ENCODE measurements at places on chromosomes 12 and 14. TPM values are rescaled to one million over a fixed set of nuclear protein-coding genes. Genes with fewer than 3 reads are reported as not detected.

The PZP gene
- 0.31 TPM for total RNA-seq

- H3K27me3 ChIP-seq = no peaks in the 10 kb centered on the region
- H3K4me1 ChIP-seq = peaks cover 6% of the 10 kb centered on the region
- H3K4me3 ChIP-seq = no peak overlapping the region
- no peak for DNase-seq
- no peaks in the 10 kb centered on the region for H3K36me3 ChIP-seq
- no peak overlapping the region for H3K27ac ChIP-seq
Observed at GRCh38 chr12:116053479-116054200, 223.9 kb downstream of the MED13L start.

The GPD1 gene
- total RNA-seq = 5.2 TPM

The PAX9 gene
- total RNA-seq = not detected

DNA sequence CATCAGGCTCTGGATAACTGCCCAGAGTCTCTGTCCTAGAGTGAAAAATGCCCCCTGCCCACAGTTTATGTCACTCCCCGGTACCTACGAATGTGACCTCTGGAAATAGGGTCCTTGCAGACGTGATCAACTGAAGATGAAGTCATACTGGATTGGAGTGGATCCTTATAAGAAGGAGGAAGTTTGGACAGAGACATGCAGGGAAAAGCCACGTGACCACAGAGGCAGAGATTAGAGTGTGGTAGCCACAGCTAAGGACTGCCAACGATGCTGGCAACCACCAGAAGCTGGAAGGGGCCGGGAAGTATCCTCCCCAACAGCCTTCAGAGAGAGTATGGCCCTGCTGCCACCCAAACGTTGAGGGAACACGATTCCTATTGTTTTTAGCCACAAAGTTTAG is 101.2 kb upstream of the NCOR2 start:
- no peak for DNase-seq
- peaks cover 25% of the 10 kb centered on the region for H3K4me1 ChIP-seq
- H3K27ac ChIP-seq = no peak overlapping the region
- H3K36me3 ChIP-seq = no peaks in the 10 kb centered on the region
- H3K27me3 ChIP-seq = no peaks in the 10 kb centered on the region
- H3K4me3 ChIP-seq = no peak overlapping the region

The KCNC2 gene
- total RNA-seq = not detected

GRCh38 chr12:52867152-52867551 is 18.4 kb upstream of the KRT78 start:
- DNase-seq = no peak
- no peaks in the 10 kb centered on the region for H3K27me3 ChIP-seq
- no peak overlapping the region for H3K4me3 ChIP-seq
- no peaks in the 10 kb centered on the region for H3K36me3 ChIP-seq

DNA sequence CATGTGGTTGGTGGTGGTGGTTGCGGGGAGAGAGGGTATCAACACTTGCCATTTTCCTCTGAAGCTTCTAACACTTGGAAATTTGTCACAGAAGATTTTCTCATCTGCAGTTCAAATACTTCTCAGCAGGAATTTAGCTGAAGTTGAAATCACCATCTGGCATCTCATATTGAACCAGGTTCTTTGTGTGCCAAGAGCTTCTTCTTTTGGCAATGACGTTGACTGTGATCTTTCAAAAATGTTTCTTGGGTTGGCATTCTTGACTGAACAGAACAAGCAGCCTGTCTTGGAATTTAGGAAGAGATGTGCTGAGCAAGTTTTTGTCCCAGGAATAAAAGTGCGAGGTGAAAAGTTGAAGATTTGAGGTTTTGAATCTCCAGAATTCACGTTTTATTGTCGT is 8.7 kb upstream of the NIN start:
- no peak overlapping the region for H3K4me3 ChIP-seq
- no peaks in the 10 kb centered on the region for H3K4me1 ChIP-seq
- DNase-seq = no peak
- H3K27me3 ChIP-seq = no peaks in the 10 kb centered on the region
- no peaks in the 10 kb centered on the region for H3K36me3 ChIP-seq

GRCh38 chr12:107600581-107601144 is 84.9 kb upstream of the PWP1 start:
- no peak for DNase-seq
- H3K27me3 ChIP-seq = no peaks in the 10 kb centered on the region
- no peak overlapping the region for H3K4me3 ChIP-seq
- H3K27ac ChIP-seq = no peak overlapping the region
